ENCODE measurements at places on chromosomes 6 and 20.

- DNase-seq, result no peak
Observed at GRCh38 chr20:34388000-34388399, 24.9 kb downstream of the ITCH start.

- no peak for DNase-seq
Observed at GRCh38 chr6:119661078-119661477, 311.5 kb upstream of the MAN1A1 start.

- DNase-seq, result no peak
Observed at GRCh38 chr20:58450254-58450653, 61.2 kb downstream of the VAPB start.

DNA sequence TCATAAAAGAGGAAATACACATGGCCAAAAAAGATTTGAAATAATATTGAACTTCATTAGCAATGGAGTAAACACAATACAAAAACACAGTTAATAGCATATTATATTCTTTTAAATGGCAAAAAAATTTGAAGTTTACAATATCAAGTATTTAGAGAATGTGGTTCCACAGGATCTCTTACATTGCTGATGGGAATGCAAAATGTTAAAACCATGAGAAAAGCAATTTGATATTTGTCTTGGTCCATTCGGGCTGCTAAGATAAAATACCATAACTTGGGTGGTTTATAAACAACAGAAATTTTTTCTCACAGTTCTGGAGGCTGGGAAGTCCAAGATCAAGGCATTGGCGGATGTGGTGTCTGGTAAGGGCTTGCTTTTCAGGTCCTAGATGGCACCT is 154.0 kb upstream of the PLN start:
- DNase-seq, result no peak

- no peak for DNase-seq
Observed at GRCh38 chr6:56076033-56076432, 171.3 kb downstream of the COL21A1 start.

- no peak for DNase-seq
Observed at GRCh38 chr6:47071681-47072080, 29.5 kb upstream of the ADGRF1 start.

- no peak for DNase-seq
Observed at GRCh38 chr6:161128680-161129196, 137.2 kb downstream of the MAP3K4 start.

GRCh38 chr6:161949531-161949930 is 675.7 kb upstream of the AGPAT4 start:
- no peak for DNase-seq
